Putamen (tissue), 1 donor: ENCODE measurements at places on chromosomes 3 and 15.

- no peak for DNase-seq
These were observed 828 bp upstream of the VWA5B2 start for GRCh38 chr3:184228376-184229137.

- no peak for DNase-seq
These were observed 213.3 kb upstream of the GBE1 start for GRCh38 chr3:81974751-81975150.

DNA sequence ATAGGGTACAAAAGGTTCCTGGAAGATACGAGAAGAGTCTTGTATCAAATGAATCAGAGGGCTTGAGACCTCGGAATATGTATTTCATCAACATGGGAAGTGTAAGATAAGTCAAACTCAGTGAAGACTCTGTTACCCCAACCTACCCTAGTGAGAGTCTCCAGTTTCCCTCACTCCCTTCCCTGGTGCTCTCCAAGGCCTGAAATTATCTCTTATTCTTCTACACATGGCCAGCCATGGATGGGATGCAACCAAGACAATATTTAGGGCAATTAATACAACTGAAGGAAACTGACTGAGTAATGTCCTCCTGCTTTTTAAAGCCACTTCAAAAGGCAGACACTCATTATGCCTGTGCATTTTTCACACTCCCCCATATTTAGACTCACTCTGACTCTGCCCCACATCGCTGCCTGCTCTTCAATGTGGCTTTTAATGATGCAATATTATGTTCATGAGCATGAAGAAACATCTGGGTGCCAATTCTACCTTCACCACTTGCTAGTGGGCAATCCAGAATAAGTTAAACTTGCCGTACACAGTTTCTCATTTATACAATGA, 137.1 kb upstream of the THBS1 start:
- DNase-seq = no peak

DNA sequence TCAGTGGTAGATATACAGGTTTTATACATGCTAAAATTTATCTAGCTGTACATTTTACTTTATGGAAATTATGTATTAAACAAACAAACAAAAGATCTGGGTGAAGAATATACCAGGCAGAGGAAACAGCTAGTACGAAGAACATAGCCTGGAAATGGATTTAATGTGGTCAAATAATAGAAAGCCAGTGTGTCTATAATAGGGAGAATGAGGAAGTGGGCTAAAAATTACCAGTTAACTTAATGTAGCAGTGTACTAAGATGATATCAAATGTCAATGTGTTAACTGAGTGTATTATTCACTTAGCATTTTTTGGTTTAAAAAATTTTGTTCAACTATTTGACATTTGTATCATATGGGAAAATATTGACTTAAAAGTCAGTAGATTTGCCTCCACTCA, 22.8 kb upstream of the SLC15A2 start:
- no peak for DNase-seq

- DNase-seq = no peak
These were observed 143.8 kb downstream of the SV2B start for GRCh38 chr15:91243826-91244225.

DNA sequence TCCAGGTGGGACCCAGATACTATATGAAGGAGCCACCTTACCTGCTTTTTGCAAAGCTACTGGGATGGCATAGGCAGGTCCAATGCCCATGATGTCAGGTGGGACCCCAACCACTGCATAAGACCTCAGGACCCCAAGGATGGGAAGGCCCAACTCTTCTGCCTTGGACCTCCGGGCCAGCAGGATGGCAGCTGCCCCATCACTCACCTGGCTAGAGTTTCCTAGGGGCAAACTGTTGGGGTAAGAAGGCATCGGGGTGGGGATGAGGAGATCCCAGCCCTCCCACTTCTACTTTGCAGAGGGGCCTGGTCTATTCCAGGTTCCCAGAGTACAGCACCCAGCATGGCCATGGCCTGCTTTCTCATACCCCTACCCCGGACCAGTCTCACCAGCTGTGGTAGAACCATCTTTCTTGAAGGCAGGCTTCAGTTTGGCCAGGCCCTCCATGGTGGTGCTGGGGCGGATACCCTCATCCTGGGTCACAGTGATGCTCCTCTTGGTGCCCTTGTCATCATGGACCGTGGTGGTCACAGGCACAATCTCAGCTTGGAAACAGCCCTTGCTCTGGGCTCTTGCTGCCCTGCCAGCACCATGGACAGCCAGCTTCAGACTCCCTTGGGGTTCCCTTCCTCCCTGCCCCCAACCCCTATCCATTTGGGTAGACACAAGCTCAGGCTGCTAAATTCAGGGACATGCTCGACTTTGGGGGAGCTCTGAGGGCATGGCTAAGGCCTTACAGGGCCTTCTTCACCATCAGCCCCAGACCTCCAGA, 10.6 kb downstream of the ACAA1 start:
- no peak for DNase-seq

GRCh38 chr3:135891121-135891520, 74.4 kb upstream of the PPP2R3A start:
- DNase-seq = no peak

- no peak for DNase-seq
These were observed 7.5 kb upstream of the GCSAM start for GRCh38 chr3:112140584-112140983.

GRCh38 chr3:107753494-107753893, 230.7 kb downstream of the BBX start:
- peak; percentile 71 for DNase-seq

DNA sequence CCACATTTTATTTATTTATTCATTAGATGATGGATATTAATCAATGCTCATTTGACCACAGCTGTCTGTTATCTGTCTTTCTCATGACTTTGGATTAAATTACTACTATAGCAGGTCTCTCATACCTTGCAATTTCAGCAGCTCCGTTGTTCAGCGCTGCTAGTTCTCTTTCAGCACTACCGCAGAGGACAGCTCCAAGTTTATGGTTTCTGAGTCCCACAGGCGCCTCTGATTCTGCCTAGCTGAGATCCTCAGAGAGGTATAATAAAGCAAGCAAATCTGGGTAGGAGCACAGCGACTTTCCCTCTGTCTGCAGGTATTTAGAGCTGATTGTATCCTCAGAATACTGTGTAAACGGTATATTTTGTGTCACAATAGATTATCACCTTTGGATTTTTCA, 204.9 kb downstream of the CNTN4 start:
- no peak for DNase-seq

- DNase-seq = no peak
These were observed 83.7 kb upstream of the OXTR start for GRCh38 chr3:8853081-8853480.

- no peak for DNase-seq
These were observed 42.2 kb downstream of the TRIM42 start for GRCh38 chr3:140719841-140720614.

- no peak for DNase-seq
These were observed 43.4 kb downstream of the GPR160 start for GRCh38 chr3:170081079-170081741.

- no peak for DNase-seq
These were observed 45.8 kb downstream of the IGF1R start for GRCh38 chr15:98694161-98694560.

DNA sequence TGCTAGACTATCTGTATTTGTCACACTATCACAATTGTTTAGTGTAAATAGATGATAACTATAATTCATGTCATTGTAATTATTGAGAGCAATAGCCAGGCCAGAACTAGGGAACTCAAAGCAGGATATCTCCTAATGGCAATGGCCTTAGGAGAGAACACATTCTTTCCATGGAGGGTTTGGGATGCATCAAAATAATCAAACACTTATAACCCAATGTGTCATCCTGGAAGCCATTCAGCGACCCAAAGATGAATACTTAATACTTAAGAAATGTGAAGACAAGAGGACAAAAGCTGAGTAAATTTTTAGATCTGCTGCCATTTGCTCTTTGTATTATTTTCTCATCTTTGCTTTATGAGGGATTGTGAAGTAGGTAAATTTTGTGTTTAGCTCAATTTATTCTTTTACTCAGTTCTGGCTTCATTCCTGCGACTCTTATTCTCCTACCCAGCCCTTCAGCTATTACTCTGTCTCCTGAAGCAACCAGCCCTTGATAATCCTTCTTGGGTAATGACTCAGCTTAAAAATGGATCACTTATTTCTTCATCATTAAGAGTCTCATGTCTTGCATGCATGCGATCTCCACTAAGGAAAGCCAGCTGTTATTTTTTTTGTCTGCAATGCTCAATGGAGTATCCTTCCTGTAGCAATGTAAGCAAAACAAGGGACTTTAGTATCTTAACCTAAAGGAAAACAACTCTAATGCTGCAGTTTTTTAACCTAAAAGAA, 2.0 kb downstream of the OR4F15 start:
- DNase-seq = no peak

DNA sequence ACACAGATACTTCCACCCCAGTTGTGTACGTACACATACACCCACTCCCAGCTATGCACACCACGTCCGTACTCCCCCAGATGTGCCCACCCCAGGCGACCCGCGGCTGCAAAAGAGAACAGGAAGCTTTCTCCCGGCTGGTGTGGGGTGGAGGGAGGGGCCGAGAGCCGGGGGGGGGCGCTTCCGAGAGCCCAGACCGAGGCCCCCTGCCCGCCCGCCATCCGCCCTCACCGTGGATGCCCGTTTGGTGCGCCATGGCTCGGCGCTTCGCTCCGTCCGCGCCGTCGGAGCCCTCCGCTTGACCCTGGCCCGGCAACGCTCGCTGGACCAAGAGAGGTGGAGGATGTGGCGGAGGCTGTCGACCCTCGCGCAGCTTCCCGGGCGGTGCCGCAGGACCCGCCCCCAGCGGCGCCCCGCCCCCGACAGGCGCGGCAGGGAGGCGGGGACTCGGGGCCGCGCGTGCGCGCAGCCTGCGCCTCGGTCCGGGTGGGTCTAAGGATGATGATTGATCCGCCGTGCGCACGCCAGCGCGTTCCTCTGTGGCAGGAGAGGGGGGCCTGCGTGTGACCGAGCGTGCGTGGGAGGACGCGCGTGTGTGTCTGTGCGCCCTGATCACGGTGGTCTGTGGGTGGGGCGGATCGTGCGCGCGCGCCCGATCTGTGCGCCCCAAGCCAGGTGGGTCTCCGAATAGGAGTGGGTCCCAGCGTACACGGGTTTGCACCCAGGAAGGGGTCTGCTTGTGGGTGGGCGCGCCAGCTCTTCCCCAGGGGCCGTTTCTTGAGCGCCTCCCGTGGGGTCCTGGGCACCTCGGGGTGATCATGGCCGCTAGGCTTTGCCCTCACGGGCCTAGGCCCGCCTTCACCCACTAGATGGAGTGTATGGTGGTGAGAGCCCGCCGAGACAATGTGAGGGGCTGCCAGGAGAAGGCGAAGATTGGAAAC, at the start of gene TWF2:
Gene TWF2 (minus strand): TSS at position 398 of the 941 bp plus-strand sequence. CDS start 142 bp downstream, at position 256.
- peak; percentile 86 for DNase-seq

GRCh38 chr3:151016478-151016795, 43.9 kb upstream of the CLRN1 start:
- peak; percentile 49 for DNase-seq

- DNase-seq = no peak
These were observed 5.8 kb upstream of the HCN4 start for GRCh38 chr15:73374604-73375003.

DNA sequence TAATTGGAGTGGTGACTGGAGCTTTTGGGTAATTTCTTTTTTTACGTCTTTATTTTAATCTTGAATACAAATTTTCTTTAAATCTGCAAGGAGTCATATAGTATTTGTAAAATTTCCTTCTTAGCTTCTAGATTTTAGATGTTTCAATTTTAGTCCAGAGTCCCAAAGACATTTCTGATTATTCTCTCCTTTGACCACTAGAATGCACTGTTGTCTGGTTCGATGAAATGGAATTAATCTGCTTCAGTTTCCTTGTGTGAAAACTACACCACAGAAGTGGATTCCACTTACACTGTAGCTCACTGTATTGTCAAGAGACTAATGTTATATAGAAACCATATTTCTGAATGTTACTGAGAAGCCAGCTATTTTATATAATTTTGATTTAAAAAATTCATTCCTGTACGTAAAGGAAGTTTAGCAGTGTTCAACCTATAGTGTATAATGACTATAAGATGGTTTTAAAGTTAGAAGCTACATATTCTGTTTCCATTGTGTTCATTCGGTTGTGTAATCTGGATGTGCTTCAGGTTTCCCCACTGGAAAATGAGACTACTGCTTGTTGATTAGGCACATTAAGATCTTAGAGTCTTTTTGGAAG, 6.1 kb downstream of the GRAMD1C start:
- DNase-seq = no peak

- no peak for DNase-seq
These were observed 131.7 kb upstream of the FAM3D start for GRCh38 chr3:58798312-58798711.

GRCh38 chr3:115758076-115758763, 134.9 kb downstream of the GAP43 start:
- DNase-seq = no peak

DNA sequence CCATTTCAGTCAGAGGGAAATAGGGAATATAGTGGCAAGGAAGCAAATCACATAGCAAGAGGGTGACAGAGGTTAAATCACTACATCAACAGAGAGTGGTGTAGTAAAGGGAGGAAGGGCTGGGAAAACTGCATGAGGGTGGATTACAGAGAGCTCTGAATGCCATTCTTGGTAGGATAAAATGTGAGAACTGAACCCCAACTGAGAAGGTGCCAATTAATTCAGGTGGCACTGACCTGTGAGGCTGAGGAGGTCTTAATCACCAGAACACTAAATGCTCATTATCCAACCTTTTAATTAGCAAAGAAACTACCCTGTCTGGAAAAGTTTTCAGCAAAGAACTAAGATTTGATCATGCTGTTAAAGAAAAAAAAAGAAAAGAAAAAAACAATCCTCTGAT, 202.7 kb downstream of the LRRN1 start:
- no peak for DNase-seq

DNA sequence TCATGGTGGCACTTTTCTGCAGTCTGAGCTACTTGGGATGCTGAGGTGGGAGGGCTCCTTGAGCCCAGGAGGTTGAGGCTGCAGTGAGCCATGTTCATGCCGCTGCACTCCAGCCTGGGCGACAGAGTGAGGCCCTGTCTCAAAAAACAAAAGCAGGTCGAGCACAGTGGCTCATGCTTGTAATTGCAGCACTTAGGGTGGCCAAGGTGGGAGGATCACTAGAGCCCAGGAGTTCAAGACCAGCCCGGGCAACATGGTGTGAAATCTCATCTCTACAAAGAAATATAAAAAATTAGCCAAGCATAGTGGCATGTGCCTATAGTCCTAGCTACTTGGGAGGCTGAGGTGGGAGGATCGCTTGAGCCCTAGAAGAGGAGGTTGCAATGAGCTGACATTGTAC, 10.0 kb downstream of the UBAP1L start:
- no peak for DNase-seq

GRCh38 chr3:122903171-122903570, 108.3 kb downstream of the SLC49A4 start:
- no peak for DNase-seq

GRCh38 chr15:82950295-82950694, 2.2 kb downstream of the HOMER2 start:
- DNase-seq = no peak

DNA sequence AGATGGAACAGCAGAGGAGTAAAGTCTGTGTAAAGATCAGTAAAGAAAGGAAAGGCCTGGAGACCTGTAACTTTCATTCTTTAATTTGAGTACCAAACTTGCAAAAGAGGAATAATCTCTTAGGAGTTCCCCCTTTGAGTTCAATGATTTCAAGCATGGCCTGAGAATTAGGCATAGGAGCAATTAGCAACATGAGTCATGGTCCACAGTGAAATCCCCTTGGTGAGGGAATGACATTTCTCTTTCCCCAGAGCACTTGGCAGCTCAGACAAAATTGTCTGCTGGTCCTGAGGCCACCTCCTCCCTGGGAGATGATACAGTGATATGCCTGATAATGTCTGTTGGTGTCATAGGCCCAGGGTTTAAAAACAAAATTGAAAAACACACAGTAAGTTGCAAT, 81.4 kb upstream of the CRBN start:
- no peak for DNase-seq
